ENCODE measurements at places on chromosomes 13 and 19.

DNA sequence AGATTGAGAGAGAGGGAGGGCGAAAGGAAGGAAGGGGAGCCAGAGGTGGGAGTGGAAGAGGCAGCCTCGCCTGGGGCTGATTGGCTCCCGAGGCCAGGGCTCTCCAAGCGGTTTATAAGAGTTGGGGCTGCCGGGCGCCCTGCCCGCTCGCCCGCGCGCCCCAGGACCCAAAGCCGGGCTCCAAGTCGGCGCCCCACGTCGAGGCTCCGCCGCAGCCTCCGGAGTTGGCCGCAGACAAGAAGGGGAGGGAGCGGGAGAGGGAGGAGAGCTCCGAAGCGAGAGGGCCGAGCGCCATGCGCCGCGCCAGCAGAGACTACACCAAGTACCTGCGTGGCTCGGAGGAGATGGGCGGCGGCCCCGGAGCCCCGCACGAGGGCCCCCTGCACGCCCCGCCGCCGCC is at the start of gene TNFSF11:
TNFSF11 (plus strand) TSS at position 142 of the 400 bp plus-strand sequence; CDS start at position 294, 152 bp downstream.
- no peak for DNase-seq

DNA sequence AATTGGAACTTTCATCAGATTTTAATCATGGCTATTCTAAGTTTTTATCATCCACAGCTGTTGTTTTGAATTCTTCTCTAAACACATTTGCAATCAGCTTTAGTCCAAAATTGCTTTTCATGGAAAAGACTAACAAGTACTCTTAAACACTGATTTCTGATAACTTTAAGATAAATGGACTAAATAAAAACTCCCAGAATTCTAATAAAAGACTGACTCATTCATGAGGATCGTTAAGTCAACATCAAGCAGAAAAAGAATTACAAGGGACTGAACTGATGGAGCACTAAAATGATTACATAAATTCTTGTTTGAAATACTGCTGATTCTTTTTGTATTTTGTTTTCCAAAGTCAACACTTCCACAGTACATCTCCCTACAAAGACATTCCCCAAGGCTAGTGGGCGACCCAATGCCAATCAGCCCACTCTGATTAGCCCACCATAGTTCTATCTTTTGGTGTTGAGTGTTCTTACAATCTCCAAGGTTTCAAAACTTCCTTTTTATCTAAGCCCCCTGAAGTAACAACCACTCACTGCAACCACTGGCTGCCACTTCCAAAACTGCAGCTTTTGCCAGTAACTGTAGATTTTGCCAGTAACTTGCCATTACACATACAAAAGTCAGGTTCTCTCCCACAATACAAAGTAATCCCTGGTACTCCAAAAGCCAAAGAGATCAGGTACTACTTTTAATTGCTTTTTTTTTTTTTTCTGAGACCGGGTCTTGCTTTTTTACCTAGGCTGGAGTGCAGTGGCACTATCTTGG is 14.0 kb upstream of the NAA16 start:
- DNase-seq, result no peak

GRCh38 chr19:40741527-40742390 is 8.5 kb downstream of the ACTMAP start:
- DNase-seq, result no peak

DNA sequence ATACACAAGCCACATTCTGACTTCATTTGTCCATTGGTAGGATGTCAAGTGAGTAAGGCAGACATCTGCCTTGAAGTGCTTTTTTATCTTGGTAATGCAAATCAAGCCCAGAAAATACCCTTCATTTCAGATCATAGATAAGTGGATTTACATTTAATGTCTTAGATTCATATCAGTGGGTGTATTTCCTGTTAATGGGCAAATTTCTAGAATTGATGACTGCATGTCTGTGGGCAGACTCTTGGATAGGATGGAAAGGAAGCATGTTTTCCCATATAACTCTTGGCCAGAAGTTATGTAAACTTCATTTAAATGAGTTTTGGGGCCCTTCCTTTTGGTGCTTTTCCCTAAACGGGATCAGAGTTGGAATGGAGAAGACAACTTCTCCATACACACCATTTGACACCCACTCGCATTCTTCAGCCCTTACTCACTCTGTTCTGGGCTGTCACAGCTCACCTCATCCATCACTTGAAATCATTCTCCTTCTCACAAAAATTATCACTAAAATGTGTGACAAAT is 154.6 kb downstream of the FLT1 start:
- DNase-seq, result no peak

DNA sequence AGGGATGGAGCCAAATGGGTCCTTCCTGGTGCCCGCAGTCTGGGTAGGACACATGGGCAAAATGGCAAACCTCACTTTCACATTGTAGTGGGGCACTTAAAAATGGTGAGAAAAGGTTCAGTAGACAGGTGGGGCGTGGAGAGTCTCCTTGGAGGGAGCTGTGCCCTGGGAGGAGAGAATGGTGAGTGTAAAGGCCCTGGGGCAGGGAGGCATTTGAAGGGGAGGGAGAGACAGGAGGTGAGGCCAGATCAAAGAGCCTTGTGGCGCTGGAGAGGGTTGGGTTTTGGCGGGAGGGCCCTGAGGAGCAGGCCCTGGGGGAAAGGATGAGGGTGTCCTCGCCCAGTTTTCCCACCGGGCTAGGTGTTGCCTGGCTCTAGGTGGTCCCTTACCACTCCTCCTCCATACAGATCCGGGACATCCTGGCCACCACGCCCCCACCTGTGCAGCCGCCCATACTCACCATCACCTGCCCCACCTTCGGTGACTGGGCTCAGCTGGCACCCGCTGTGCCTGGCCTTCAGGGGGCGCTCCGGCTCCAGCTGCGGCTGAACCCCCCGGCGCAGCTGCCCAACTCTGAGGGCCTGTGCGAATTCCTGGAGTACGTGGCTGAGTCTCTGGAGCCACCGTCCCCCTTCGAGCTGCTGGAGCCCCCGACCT is 6.3 kb downstream of the MAP1S start:
- DNase-seq, result no peak

DNA sequence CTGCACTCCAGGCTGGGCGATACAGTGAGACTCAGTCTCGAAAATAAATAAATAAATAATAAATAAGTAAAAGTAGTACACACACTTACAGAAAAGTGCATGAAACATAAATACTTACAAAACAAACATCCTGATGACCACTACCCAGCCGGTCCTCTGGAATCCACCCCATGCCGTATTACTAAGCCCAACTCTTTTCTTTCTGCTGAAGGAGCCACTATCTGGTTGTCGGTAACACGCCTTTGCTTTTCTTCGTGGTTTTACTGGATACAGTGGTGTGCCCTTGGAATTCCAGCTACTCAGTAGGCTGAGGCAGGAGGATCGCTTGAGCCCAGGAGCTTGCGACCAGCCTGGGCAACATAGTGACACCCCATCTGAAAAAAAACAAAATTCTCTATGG is 39.4 kb downstream of the CELF5 start:
- no peak for DNase-seq

GRCh38 chr13:23859904-23860303 is 29.3 kb downstream of the MIPEP start:
- DNase-seq, result no peak

DNA sequence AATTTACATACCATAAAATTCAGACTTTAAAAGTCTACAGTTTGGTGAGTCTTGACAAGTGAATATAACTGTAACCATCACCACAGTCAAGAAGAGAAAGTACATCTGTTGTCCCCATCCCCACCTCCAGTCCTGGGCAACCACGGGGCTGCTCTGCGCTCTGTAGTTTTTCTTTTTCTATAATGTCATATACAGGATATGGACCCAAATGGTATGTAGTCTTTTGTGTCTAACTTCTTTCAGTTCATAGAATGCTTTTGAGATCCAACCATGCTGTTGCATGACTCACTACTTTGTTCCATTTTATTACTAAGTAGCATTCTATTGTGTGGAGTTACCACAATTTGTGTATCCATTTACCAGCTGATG is 103.9 kb downstream of the DOCK9 start:
- DNase-seq, result no peak

GRCh38 chr19:57651654-57651996 is 17.1 kb upstream of the ZSCAN4 start:
- DNase-seq, result no peak

DNA sequence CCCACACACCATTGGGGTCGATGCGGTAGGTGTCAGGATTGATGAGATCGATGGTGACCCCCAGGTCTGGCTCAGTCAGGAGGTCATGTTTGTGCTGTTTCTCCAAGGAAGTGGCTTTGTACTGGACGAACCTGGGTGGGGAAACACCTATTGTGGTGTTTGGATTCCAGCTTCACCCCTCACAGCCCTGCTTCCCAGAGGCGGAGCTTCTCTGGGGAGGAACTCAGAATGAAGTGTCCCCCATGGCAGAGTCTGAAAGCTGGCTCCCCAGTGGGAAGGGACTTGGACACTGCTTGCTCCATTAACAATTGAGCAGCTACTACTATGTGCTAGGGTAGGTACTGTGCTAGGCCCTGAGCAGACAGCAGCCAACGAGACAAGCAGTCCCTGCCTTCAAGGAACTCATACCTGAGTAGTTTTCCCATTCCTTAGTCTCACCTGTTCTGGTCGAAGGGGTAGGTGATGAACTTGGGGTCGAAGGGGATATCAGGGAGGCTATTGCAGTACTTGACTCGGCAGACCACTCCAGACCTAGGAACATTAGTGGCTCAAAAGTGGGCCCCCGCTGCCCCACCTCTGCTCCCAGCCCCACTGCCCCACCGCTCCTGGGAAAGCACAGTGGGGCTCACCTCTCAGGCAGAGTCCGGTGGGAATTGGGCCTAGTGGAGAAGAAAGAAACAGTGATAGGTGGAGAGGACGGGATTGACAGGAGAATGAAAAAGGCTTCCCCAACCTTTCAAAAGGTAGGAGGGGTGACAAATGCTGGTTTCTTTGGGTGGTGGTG is 1.1 kb downstream of the PAF1 start:
- DNase-seq, result no peak

- no peak for DNase-seq
Measured at GRCh38 chr13:49124693-49125304, 95.3 kb upstream of the MLNR start.

DNA sequence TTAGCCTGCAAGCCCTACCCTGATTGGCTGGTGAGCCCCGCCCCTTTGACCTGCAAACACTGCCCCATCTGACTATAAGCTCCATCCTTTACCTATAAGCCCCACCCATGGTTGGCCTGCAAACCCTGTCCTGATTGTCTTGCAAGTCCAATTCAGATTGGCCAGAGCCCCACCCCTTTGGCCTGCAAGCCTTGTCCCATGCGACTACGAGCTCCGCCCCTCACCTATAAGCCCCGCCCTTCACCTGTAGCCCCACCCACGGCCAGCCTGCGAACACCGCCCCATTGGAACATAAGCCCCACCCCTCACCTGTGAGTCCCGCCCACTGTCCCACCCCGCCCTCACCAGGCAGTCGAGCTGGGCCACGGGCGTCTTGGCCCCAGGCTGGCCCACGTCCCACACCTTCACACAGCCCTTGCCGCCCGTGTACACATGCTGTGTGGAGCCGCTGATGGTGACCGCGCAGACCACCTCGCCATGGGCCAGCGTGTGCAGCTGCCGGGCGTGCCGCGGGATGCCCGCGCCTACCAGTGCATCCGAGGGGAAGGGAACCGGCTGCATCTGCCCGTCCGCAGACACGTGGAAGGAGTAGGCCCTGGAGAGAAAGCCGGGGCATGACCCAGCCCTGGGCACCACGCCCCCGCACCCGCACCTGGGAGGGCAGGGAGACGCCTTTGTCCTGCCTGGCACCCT is 22.9 kb downstream of the TLE2 start:
- no peak for DNase-seq

DNA sequence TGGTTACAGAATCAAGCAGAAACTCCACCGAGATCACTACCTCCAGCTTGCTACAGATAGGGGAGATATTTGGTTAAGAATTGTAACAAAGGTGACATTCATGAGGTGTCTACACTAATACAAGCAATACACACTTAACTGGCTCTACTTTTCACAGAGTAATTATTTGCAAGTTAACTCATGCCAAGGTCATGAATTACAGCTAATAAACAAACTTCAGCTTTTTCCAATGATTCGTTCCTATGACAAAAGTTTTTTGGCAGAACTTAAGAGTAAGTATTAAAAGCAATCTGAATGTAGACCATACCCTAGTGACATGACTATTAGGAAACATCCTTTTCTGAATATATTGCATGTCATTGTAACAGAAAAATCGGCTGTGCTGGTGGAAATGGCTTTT is 72.1 kb downstream of the LHFPL6 start:
- no peak for DNase-seq

DNA sequence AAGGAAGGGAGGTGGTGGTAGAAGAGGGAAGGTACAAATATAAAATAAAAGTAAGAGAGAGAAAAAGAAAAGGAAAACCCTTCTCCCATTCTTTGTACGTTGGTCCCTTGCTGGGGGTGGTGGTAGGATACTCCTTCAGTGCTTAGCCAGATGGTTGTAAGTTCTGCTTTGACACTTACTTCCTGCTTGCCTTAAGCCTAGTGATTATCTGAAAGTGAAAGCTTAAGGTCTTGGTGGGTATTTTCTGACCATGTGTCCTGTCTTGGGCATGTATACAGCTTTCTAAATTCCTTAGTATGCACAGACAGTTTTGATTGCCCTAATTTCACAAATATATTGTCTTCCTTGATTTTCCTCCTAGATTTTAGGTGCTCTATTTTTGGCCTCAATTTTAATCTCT is 314.8 kb downstream of the PCDH17 start:
- no peak for DNase-seq

DNA sequence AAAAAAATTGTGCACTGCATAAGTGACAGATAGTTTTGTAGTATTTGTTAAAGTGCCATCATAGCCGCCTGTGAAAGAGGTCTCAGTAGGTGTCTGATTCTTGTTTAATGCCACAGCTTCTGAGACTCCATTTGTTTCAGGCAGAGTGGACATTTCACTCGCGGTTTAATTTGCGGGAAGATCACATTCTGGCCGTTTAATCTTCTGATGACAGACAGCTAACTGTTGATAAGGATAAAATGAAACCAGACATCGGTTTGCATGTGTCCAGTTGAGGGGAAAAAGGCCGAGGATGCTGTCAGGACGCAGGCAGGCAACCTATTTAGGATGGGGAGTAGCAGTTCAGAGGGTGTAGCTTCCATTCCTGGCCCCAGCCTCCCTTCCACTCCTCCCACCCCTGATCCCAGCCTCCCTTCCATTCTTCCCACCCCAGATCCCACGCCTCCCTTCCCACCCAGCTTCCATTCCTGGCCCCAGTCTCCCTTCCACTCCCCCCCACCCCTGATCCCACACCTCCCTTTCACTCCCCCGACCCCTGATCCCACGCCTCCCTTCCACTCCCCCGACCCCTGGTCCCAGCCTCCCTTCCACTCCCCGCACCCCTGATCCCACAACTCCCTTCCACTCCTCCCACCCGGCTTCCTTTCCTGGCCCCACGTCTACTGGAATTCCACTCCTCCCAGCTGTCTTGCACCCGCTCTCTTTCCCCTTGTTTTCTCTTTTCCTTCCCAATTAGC is 23.8 kb downstream of the ATP11A start:
- no peak for DNase-seq

GRCh38 chr13:112693831-112694497 is 4.1 kb downstream of the ATP11A start:
- no peak for DNase-seq

DNA sequence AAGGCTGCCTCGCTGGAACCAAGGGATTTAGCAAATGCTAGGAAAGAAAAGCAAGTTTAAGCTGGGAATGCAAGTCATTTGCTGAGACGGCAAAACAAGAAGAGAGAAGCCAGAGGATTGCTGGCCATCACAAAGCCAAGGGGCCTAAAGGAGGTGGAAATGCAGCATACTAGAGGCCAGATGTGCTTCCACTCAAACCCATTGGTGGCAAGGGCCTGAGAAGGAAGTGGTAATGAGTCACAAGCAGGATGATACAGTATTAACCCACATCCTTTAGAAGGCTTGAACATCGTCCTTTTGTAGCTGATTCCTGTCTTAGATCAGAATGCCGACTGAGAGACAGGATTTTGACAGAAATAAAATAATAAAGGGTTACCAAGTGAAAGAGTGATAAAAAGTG is 68.2 kb downstream of the ITGBL1 start:
- DNase-seq, result peak; percentile 47
